ENCODE measurements at places on chromosomes 6 and 20.

DNA sequence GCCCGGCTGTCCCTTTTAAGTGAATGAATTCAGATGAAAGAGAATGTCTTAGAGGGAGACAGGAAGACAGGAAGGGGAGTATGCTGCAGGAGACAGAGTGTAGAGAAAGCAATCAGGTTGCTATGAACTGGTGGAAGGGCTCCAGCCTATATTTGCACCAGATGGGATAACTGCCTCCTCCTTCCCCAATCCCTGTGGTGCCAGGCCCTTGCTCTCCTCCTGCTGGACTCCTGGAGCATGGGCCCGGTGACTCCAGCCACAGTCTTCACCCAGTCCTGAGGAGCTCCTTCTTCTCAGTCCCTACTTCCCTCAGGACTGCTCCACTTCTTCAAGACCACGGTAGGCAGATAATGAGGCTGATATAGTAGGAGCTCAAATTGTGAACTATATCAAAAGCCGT is 91.8 kb downstream of the TMEM200A start:
- DNase-seq: no peak

DNA sequence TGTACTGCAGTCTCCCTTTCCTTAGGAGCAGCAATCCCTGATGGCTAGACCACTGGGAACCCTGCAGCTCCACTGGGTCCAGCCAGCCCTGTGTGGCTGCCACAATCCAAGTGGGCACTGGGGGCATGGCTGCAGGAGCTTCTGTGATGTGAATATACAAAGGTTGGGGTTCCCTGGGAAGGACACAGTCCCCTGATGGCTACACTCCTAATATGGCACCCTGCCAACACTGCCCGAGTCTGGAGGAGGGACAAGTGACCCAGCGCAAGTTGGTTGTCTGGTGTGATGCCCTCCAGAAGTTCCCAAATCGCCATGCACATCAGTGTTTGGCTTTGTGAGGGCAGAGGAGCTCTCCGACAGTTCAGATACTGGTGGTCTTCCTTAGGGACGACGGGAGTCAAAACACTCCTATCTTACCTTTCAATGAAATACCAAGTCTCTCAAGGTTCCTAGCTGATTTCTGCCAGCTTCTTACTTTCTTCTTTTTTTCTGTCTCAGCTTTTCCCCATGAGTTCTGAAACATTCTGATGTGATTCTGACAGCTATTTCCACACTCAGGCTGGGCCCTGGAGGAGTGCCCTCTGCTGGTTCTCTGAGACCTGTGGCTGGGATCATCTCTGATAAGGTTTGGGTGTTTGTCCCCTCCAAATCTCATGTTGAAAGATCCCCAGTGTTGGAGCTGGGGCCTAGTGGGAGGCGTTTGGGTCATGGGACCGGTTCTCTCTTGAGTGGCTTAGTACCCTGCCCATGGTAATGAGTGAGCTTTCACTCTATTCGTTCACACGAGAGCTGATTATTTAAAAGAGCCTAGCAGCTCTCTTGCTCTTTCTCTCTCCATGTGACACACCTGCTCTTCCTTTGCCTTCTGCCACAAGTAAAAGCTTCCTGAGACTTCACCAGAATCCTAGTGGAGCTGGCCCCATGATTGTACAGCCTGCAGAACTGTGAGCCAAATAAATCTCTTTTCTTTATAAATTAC is 15.5 kb upstream of the ZFP57 start:
- DNase-seq: no peak

DNA sequence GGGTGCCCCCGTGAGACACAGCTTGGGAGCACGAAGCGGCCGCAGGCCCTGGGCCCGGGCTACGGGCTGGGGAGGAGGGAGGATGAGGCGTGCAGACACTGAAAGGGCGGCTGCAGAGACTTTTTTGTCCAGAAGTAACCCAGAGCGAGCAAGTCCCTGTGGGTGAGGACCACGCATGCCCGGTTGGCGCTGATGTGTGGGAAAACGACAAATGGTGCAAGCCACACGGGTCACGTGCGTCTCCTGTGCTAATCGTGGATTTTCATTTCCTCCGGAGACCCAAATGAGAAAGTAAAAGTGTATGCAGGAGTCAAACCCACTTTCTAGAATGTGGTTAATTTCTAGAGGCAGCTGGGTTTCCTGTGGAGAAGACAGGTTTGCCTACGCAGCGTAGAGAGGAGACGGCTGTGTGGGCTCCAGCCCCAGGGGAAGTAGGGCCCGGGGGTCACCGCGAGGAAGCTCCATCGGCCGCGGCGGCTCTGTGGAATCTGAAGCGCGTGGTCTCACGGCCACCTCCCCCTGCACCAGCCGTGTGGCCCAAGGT is 19.0 kb downstream of the DLL1 start:
- no peak for DNase-seq

DNA sequence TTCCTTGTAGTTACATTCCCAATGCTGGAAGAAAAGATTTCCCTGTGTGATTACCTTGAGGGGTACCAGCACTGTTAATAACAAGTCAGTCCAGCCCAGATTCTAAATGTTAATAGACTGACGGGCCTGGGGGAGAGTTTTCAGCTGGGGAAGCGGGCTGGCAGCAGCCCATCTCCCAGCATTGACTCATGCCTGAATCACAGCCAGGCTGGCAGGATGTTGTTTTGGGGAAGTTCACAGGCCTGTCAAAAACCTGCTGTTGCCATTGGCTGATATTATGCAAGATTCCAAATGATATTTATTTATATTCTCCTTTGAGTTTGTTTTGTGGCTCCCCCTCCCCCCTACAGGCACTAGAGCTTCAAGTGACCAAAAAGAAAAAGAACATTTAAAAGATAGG is 213.9 kb upstream of the CNR1 start:
- DNase-seq: no peak
